ENCODE measurements at places on chromosomes 3 and 15.

- no peak for DNase-seq
These were observed 1.1 kb downstream of the HERC1 start for GRCh38 chr15:63832620-63833019.

- DNase-seq, result no peak
These were observed 55.6 kb downstream of the CCR3 start for GRCh38 chr3:46297658-46298423.

DNA sequence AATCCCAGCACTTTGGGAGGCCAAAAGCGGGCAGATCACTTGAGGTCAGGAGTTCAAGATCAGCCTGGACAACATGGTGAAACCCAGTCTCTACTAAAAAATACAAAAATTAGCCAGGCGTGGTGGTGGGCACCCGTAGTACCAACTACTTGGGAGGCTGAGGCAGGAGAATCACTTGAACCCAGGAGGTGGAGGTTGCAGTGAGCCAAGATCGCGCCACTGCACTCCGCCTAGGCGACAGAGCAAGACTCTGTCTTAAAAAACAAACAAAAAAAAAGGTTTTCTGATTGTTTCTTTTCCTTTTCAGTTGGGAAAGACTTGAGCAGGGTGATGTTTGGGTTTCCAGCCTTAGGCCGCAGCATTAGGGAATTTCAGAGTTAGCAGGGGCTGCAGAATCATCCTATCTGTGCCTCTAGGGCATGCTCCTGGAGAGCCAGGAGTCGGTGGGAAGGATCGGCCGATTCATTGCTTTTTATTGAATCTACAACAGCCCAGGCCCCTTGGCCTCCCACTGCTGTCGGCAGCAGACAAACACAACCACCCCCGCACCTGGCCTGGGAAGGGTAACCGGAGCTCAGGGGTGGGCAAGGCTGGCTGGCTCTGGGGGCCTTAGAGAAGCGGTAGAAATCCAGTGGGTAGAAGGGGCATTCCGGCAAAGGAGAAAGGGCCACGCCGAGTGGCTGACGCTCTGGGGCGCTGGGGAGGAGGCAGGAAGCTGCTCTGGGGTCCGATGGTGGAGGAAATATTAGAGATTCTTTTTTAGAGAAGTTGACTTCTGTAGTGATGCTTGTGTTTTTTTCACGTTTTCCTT, 6.3 kb downstream of the CHAC1 start:
- DNase-seq, result peak; percentile 89

DNA sequence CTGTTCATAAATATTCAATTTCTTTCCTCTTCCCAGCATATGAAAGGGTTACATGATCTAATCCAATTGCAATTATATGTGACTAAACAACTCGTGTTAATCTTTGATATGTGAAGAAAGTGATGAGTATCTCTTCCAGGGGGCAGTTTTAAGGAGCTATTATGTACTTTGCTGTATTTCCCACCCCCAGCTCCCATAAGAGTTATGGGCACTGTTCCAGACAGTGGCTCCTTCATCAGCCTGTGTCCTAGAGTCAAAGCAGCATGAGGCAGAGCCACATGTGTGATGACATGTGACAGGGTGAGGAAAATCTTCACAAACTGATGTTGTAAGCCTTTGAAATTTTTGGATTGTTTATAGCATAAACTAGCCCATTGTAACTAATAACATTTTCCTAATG, 315.4 kb downstream of the DIPK2A start:
- no peak for DNase-seq

DNA sequence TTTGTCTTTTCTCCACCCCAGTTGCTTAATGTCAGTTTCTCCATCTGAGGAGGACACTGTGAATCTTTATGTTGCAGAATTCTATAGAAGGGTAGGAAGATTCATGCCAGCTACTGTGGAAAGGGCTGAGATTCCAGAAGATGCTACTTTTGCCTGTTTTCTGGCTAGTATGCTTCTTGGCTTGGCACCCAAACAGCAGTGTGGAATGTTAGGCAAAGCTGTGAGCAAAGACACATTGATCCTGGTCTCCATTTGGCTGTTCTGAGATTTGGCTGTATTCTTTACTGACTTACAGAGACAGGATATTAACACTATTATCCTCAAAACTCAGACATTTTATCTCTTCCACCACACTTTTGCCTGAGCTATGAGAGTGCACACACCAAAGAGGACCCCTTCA, 39.3 kb downstream of the PDHB start:
- no peak for DNase-seq

DNA sequence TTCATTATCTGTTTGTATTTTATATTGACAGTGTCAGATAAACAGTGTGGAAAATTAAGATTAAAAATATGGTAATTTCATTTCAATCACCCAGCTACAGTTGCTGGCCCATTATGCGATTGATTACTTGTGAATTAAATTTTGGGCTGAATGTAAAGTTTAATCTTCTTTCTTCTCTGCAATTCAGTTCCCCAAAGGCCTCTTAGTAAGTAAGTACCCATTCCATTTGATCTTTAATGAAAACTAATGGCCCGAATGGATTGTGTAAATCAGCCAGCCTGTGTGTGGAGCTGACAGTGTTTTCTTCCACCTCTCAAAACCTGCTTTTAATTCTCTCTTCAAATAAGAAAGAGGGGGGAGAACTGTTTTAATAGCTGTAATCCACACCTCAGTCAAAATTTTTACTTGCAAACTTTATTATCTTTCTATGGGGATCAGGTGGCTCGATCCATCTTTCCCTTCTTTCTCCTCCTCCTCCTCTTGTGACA, 307.1 kb downstream of the IL20RB start:
- no peak for DNase-seq

GRCh38 chr15:81485806-81486205, 111.8 kb upstream of the TMC3 start:
- no peak for DNase-seq

GRCh38 chr15:61879219-61879618, 181.0 kb downstream of the VPS13C start:
- no peak for DNase-seq

DNA sequence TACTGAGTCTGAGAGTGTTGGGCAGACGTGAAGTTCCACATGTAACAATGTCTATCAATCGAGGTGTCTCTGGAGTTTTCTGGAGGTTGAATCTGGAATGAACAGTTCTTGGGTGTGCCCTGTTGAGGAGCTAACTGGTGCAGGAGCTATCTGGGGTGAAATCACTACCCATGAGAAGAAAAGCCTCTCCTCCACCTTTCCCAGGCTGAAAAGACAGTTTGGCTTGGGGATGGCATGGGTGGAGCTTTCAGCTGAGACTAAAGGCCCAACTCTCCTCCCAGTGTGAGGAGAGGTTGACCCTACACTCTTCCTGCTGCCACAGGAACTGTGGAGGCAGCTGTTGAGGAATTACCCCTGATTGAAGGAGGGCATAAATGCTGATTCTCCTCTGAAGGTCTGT, 54.4 kb upstream of the LRRFIP2 start:
- DNase-seq, result no peak

DNA sequence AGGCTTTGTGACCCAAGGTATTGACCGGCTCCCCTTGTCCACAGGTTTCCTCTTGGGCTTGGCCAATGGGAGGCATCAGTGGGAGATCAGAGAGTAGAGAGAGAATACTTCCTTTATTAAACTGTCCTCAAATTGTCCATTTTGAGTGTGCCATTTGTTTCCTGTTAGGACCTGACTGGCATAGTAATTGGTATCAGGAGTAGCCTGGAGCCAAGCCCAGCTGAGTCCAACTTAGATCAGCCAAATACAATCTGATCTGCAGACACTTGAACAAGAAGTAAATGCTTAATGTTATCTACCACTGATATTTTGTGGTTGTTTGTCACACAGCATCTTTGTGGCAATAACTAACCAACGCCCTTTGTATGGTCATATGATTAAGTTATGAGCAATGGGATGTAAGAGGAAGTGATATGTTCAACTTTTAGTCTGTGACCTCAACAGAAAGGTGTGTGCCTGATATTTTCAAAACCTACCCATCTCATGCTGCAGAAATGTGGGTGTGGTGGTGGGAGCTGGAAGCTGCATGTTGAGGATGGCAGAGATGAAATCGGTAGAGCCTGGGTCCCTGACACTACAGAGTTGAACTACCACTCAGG, 13.3 kb downstream of the MYD88 start:
- no peak for DNase-seq

DNA sequence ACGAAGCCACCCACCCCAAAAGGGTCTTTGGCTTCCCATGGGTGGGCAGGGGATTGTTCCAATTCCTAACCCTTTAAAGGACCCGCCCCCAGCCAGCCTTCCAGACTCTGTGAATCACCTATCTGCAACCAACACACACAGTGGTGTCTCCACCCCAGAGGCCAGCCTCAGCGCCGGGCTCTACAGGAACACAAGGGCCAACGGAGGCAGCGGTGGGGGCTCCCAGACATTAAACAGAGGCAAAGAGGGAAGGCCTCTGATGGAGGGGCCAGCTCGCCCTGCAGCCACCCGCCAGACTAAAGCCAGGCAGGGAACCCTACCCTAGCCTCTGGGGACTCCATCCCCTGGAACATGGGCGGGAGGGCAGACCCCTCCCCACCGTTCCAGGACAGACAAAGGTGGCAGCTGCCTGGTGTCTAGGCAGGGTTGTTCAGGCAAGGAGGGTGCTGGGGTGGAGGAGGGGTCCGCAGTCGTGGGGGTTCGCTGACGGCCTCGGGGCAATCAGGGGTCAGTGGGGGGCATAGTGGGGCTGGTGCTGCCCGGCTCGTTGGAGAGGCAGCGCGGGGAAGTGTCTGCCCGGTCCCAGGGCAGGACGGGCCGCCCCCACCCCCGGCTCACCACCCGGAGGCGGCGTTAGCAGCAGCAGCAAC, 448 bp downstream of the SHISA5 start:
- DNase-seq, result peak; percentile 72

- no peak for DNase-seq
These were observed 29.8 kb downstream of the CHDH start for GRCh38 chr3:53816425-53816824.

DNA sequence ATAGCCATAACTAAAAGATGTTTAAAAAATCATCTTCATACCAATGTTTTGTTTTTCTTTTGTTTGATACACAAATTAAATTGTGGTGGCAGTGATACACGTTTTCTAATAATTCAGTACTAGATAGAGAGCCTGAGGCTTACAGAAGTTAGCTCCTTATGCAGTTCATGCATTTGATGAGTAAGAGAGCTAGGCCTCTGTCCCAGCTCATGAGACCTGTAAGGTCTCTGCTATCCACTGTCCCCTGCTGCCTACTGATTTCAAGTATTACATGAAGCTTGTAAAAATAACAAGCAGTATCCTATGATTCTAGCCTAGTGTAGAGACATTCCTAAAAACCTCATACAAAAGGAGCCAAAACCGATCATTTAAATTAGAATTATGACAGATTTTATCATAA, 144.5 kb downstream of the MBNL1 start:
- no peak for DNase-seq
